ENCODE measurements at places on chromosomes 2 and 18.

DNA sequence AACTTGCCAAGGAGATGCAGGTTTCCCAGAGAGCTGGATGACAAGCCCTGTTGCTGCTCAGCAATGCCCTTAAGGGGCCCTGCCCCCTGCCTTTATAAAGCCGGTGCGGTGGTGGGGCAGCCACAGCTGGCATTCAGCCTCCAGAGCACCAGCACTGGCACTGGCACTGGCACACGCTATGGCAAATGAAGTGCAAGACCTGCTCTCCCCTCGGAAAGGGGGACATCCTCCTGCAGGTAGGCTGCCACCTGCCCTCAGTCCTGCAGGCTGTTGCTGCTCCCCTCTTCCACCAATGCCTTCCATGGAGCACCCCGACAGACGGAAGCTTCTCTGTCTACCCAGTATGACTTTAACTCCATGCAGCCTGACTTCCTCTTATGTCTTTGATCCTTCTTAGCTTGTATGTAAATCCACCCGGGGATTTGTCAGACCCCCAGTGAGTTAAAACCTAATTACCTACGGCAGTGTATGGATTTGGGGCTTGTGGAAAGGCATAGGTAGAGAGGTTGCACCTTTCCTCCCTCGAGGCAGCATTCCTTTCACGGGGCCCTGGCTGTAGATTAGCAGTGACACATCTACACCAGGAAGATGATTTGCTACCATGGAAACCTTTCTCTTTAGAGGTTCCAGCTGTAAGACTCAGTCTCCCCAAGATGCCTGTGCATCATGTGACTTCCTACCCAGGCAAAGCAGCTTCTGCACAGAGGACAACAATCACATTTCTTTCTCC, at the start of gene DAPL1:
DAPL1 (plus strand) TSS at position 123 of the 730 bp plus-strand sequence; CDS start at position 179, 56 bp downstream.
- H3K4me3 ChIP-seq, result no peak within 1 kb of the TSS
- DNase-seq, result no peak
- no peaks in the 10 kb centered on the region for H3K36me3 ChIP-seq
- H3K27me3 ChIP-seq, result no peaks in the 10 kb centered on the region
- no peak within 1 kb of the TSS for H3K27ac ChIP-seq

DNA sequence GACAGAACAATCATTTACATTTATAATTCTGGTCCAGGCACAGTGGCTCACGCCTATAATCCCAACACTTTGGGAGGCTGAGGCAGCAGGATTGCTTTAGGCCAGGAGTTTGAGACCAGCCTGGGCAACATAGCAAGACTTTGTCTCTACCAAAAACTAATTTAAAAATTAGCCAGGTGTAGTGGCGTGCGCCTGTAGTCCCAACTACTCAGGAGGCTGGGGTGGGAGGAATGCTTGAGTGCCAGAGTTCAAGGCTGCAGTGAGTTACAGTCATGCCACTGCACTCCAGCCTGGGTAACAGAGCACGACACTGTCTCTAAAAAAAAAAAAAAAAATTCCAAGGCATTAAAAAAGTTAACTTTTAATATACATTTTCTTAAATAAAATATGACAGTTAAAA, 88.1 kb downstream of the PLEKHM3 start:
- no peaks in the 10 kb centered on the region for H3K27me3 ChIP-seq
- DNase-seq, result no peak
- H3K36me3 ChIP-seq, result no peaks in the 10 kb centered on the region
- H3K4me3 ChIP-seq, result no peak overlapping the region

DNA sequence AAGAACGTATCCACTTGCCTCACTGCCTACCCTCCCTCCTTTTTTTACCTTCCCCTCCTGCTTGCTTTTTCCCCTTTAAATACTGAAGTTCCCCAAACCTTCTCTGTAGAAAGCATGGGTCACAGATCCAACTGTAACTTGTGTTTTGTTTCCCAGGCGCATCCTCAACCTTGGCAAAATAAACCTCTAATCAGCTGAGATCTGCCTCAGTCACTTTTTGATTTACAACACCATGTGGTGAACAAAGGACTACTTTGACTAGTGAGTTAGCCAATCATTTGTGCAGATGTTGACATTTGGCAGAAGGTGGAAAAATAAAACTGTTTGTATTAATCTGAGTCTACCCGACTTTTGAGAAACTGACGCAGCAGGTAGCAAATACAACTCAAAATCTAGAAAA, 23.3 kb upstream of the MCM6 start:
- no peak overlapping the region for H3K4me3 ChIP-seq
- no peaks in the 10 kb centered on the region for H3K4me1 ChIP-seq
- no peak for DNase-seq
- no peak overlapping the region for H3K27ac ChIP-seq
- no peaks in the 10 kb centered on the region for H3K36me3 ChIP-seq

DNA sequence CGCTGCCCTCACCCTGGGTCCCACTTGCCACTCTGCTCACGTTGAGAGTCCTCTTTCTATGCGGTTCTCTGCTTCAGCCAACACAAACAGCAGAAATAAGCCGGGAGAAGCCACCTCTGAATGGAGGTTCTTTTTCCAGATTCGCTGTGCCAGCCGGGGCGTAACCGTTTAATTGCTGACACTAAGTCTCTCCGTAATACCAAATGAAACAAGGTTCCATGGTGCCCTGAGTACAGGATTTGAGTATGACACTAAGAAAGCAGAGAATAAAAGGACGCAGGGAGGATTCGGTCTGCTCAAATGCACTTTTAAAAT, 37.6 kb downstream of the CTIF start:
- no peak overlapping the region for H3K4me3 ChIP-seq
- H3K36me3 ChIP-seq, result no peaks in the 10 kb centered on the region
- H3K27ac ChIP-seq, result no peak overlapping the region
- DNase-seq, result no peak
- H3K4me1 ChIP-seq, result no peaks in the 10 kb centered on the region

GRCh38 chr2:211744379-211744778, 794.2 kb downstream of the ERBB4 start:
- H3K27me3 ChIP-seq, result no peaks in the 10 kb centered on the region
- H3K27ac ChIP-seq, result no peak overlapping the region
- no peak for DNase-seq
- no peak overlapping the region for H3K4me3 ChIP-seq
- no peaks in the 10 kb centered on the region for H3K36me3 ChIP-seq
- H3K4me1 ChIP-seq, result no peaks in the 10 kb centered on the region

DNA sequence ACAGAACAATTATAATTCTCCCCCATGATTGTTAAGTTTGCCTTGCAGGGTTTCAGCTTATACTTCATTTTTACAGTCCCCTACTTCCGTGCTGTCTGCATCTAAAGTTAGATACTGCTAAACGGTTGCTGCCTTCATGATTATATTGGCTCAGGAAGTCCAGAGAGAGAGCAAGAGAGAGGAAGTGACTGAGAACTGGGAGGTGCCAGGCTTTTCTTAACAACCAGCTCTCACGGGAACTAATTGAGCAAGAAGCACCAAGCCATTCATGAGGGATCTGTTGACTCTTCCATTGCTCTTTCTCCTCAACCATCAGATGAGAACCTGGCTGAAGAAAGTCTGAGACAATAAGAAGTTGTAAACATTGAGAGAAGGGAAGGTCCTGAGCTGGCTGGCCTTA, 125.5 kb upstream of the SIX2 start:
- no peaks in the 10 kb centered on the region for H3K27me3 ChIP-seq
- no peak for DNase-seq
- H3K36me3 ChIP-seq, result no peaks in the 10 kb centered on the region
- H3K4me1 ChIP-seq, result no peaks in the 10 kb centered on the region

DNA sequence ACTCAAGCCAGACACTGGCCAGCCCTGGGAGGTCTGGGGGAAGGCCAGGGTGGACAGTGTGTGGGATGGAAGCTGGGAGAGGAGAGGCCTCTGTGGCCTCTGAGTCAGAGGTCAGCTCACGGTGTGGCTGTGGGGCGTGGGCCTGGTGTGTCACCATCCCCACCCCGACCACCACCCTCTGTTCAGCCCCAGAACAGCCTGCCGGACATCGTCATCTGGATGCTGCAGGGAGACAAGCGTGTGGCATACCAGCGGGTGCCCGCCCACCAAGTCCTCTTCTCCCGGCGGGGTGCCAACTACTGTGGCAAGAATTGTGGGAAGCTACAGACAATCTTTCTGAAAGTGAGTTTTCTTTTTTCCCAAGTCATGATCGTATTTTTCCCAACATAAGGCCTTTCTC, 110.5 kb downstream of the DYSF start:
- no peak overlapping the region for H3K4me3 ChIP-seq
- H3K27me3 ChIP-seq, result no peaks in the 10 kb centered on the region
- no peaks in the 10 kb centered on the region for H3K36me3 ChIP-seq
- no peak for DNase-seq

DNA sequence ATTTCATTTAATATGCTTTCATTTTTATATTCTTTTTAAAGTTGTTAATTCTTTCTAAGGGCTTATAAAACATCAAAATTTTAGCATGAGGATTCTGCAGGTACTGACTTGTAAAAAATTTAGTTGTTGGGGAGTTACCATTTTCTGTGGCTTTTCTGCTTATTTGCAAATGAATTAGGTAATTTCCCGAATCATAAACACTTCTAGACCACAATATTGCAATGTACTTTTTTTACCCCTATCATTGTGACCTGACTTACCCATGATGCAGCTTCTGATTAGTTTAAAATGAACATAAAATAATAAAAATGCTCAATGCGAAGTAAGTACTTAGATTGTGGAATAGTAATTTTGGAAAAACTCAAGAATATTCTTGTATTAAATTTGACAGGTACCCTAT, 11.4 kb downstream of the ARL6IP6 start:
- no peaks in the 10 kb centered on the region for H3K36me3 ChIP-seq
- DNase-seq, result no peak
- H3K4me1 ChIP-seq, result no peaks in the 10 kb centered on the region
- H3K4me3 ChIP-seq, result no peak overlapping the region
- H3K27me3 ChIP-seq, result no peaks in the 10 kb centered on the region

- no peaks in the 10 kb centered on the region for H3K27me3 ChIP-seq
- no peak for DNase-seq
- peaks cover 15% of the 10 kb centered on the region for H3K4me1 ChIP-seq
- H3K36me3 ChIP-seq, result no peaks in the 10 kb centered on the region
- no peak overlapping the region for H3K4me3 ChIP-seq
- H3K27ac ChIP-seq, result peak overlapping the region; percentile 82
Observed at GRCh38 chr2:11752906-11753305, 6.5 kb downstream of the LPIN1 start.

DNA sequence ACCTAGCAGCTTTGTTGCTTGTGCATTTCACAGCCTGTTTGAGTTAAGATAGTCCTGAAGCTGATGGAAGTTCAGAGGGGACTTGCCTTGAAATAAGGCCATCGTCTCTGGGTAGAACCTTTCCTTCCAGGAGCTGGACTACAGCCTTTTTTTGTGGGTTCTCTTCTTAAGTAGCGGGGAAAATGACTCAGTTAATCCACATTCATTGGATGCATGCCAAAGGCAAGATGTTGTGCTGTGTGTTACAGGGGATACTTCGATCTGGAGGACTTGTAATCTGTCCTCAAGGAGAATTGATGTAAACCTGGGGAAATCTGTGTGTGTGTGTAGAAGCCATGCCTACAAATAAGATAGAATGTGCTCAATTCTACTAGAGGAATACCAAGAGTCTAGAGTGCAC, 46.8 kb downstream of the RPIA start:
- DNase-seq, result no peak
- H3K27me3 ChIP-seq, result no peaks in the 10 kb centered on the region
- H3K4me3 ChIP-seq, result no peak overlapping the region

DNA sequence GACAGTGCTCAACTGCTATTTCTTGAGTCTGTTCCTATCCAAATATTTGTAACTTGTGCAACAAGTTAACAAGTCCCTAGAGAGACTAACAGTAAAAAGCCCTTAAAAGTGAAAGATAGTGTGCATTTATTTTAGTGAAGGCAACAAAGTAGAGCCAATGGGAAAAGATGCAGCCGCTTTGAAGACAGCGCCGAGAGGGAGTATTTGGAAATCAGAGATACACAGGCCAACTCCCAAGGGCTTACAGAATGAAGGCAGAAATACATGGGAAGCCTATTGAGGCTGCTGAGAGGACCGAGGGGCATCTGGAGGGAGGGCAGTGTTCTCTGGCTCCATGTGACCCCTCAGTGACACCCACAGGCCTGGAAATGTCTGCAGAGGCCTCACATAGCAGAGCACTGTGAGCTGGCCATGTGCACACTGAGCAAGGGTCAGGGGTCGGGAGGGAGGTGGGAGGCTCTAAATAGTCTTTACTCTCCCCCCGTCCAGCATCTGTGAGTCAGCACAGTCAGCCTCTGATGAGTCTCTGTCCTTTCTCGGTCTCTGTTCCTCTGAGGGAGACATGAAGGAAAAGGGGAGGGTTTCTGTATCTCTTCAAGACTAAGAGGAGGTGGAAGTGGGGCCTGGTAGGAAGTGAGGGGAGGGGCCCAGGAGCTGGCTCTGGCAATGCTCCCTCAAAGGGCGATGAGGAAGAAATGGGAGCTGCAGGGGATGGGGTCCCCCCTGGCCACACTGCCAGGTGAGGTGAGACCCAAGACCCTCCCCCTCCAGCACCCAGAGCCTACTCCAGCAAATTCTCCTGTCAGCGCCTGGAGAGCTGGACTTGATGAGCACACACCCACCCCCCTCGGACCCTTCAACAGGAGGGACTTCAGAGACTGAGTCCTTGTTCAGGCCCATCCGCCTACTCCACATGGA, 133.6 kb downstream of the SP3 start:
- peak; percentile 35 for DNase-seq
- H3K27me3 ChIP-seq, result no peaks in the 10 kb centered on the region
- no peak overlapping the region for H3K4me3 ChIP-seq
- H3K4me1 ChIP-seq, result no peaks in the 10 kb centered on the region
- H3K36me3 ChIP-seq, result no peaks in the 10 kb centered on the region
- no peak overlapping the region for H3K27ac ChIP-seq

DNA sequence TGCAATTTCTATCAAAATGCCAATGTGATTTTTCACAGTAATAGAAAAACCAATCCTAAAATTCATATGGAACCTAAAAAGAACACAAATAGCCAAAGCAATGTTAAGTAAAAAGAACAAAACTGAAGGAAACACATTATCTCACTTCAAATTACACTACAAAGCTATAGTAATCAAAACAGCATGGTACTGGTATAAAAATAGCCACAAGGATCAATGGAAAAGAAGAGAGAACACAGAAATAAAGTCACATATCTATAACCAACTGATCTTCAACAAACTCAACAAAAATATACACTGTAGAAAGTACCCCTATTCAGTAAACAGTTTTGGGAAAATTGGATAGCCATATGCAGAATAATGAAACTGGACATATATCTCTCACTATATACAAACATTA, 252.2 kb upstream of the CYP26B1 start:
- H3K4me1 ChIP-seq, result no peaks in the 10 kb centered on the region
- no peaks in the 10 kb centered on the region for H3K27me3 ChIP-seq
- H3K4me3 ChIP-seq, result no peak overlapping the region
- no peaks in the 10 kb centered on the region for H3K36me3 ChIP-seq
- DNase-seq, result no peak

DNA sequence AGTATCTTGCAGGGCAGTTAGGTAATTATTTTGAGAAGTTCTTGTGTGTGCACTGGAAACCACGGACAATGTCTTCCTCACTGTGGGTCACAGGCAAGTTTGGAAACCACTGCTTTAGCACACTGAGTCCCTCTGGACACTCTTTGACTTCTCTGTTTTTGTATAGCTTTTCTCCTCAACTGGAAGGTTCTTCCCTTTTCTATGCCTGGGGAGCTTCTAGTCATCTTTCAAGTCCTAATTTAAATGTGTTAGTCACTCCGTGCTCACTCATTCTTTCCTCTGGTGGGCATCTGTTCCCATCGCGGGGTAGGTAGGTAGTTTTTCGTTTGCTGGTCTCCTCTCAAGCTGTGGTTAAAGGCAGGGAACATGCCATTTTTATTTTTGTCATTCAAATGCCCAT, 32.1 kb downstream of the E2F6 start:
- DNase-seq, result no peak
- H3K4me3 ChIP-seq, result no peak overlapping the region
- no peak overlapping the region for H3K27ac ChIP-seq
- H3K4me1 ChIP-seq, result no peaks in the 10 kb centered on the region
- H3K27me3 ChIP-seq, result no peaks in the 10 kb centered on the region

Data from colonic mucosa (tissue), 4 donors.